Stimulated activated CD8-positive, alpha-beta memory T cell treated with anti-CD3 and anti-CD28 coated beads, Interleukin-12 subunit alpha, Interleukin-12 subunit beta, amount 100 ng/mL, for 1 hour (primary cell): ENCODE measurements at places on chromosomes 1 and 21.

- no peak for DNase-seq
Measured at GRCh38 chr1:42043182-42043581, 110.0 kb upstream of the GUCA2B start.

GRCh38 chr1:55320891-55321290, 105.7 kb upstream of the USP24 start:
- DNase-seq = no peak

GRCh38 chr1:5881526-5882222, 110.6 kb downstream of the NPHP4 start:
- no peak for DNase-seq

DNA sequence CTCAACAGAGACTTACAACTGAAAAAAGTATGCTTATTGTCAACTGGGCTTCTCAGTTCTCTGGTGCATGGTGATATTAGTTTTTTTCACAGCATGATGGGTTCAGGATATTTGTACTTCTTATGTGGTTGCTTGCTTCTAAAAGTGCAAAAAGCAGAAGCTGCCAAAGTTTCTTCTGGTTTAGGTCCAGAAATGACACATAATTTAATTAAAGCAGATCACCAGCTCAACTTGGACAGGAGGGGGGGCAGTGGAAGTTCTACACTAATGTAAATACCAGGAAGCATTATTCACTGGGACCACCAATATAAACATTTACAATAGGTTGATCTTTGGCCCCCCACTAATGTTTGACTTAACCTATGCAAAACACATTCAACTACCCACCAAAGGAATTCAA, 354.8 kb upstream of the BRINP3 start:
- DNase-seq = no peak

DNA sequence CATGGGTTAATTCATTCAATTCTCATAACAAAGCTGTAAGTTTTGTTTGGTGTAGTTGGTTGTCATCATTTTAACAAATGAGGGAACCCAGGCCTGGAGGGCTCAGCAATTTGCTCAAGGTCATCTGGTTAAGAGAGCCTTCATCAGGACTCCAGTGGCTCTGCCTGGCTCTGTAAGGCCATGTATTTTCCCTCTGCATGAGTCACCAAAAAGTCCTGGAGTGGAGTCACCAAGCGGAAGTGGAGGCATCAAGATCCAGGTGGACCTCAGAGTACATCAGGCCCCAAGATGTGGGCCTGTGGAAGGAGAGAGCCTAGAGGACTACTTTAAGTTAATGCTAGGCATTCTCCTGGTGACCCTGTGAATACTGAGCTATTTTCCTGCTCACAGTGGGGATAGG, 30.0 kb upstream of the RBM15 start:
- DNase-seq = no peak

DNA sequence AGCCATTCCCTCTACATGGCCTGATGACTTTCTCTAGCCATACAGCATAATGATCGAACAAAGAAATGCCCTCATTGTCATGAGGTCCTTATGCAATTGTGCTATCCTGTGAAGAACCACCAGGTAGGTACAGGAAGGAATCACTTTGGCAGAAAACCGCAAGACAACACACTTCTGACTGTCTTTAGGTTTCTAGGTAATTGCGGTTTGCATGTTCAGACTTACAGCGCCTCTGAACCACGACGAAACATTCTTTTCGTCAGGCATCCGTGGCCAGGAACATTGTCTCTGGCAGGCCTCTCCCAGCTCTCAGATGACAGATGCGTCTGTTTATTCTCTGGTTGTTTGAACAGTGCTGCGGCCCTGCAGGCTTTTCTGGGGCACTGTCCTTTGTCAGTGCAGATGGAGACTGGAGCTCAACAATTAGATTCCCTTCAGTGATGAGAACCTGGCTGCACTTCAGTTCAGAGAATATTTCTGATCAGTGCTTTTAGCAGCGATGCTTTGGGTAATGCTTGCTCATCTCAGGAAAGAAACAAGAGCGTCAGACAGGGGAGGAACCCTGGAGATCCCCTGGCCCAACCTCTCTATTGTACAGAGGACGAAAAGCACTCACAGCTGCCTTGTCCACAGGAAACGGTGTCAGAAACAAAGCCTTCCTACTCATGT, 63.4 kb downstream of the B3GALT5 start:
- no peak for DNase-seq

GRCh38 chr1:8161546-8162105, 135.5 kb upstream of the ERRFI1 start:
- DNase-seq = no peak

GRCh38 chr21:21183092-21183491, 184.9 kb downstream of the NCAM2 start:
- no peak for DNase-seq

GRCh38 chr1:157937744-157938143, 55.7 kb upstream of the KIRREL1 start:
- no peak for DNase-seq

GRCh38 chr1:7862211-7863060, 9.6 kb upstream of the UTS2 start:
- DNase-seq = no peak

GRCh38 chr1:31434101-31434871, 21.3 kb downstream of the SERINC2 start:
- DNase-seq = no peak

DNA sequence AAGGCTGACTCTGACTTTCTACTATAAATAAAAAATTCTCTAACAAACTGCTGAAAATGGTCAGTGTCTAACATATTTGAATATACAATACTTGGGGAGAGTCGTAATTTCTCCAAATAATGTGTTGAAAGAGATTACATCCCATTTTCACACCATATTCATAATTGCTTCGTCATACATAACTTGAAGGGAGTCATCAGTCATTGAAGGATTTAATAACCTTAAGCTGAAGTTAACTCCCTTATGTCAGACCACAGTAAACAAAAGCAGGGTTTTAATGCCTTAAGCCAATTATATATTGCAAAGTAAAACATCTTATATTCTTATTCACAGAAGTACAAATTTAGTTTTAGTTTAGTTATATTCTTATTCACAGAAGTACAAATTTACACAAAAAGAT, 129.9 kb downstream of the RERE start:
- DNase-seq = no peak

GRCh38 chr1:159180516-159180915, 9.1 kb downstream of the CADM3 start:
- no peak for DNase-seq

DNA sequence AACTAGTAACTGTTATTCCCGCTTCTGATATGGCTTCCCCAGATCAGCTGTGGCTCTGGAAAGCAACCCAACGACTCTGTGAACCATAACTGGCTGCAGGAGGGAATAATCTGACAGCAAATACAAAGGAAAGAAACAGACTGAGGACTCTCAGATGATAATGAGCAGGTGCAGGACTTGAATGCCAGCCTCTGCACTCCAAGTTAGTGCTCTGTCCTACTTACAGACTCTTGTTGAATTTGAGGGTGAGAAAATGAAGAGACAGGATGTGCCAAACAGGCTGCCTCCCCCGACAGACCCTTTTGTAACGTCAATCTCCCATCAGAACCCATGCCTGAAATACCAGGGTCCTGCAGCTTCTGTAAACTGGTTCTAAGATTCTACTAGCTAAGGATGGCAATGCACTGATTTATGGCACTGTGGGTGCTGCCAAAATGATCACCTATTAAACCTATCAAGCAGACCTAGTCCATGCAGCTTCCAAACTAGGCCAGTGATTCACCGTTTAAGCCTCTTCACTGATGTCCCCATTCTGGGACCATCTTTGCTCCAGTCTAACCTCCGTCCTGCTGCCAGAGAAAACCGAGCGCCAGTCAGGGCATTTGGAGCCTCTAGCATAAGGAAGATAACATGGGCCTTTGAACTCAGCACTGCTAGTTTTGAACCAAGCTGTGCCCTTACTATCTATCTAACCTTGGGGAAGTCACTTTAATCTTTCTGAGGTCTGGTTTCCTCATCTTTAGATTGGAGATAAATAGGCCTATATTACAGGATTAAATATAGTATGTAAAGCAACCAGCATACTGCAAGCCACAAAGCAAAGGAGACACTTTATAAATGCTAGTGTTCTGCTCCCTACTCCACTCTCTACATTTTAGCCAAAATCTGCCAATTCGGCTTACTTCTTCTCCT, 4.8 kb downstream of the MKNK1 start:
- DNase-seq = no peak

GRCh38 chr1:22139066-22139594, 3.8 kb downstream of the WNT4 start:
- DNase-seq = no peak

DNA sequence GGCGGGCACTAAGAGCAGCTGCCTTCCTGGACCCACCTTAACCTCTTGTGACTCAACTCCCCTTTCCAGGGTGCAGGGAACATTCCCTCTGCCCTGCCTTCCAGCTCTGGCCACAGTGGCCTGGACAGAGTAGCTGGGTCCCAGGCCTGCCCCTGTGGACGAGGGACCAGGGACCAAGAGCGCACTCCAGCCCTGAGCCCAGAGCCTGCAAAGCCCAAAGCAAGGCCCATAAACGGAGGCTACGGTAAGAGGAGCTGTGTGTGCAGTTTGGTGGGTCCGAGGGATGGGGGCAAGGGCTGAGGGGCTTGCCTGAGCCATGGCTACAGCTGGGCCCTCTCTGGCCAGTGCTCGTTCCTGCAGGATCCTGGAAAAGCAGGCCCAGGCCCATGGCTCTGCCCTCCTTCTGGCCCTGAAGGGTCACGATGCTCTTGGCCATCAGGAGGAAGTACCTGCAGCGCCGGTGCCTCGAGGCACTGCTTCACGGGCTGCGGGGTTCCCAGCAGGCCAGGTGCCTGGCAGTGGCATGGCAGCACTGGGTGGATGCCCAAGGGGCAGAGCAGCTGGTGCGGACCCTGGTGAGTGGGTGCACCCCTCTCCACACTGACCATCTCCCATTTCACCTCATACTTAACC, 17.8 kb downstream of the MTHFR start:
- DNase-seq = no peak

DNA sequence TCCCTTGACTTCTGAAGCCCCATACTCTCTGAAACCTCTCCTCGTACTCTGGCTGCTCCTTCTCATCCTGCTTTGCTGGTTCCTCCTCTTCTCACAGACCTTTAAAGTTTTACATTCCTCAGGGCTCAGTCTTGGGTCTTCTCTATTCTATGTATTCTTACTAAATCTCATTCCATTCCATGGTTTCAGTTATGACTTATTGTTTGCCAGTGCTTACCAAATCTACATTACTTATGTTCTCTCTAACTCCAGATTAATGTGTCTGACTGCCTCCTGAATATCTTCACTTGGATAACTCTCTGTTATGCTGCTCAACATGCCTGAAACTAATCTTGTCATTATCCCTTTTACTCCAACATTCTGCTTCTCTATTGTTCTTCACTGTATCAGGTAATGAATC, 5.4 kb upstream of the SLC35D1 start:
- no peak for DNase-seq

GRCh38 chr1:43957407-43958040, 10.8 kb downstream of the IPO13 start:
- no peak for DNase-seq

- DNase-seq = no peak
Measured at GRCh38 chr1:74396933-74397332, 115.5 kb downstream of the LRRC53 start.

GRCh38 chr1:205585169-205585834, 46.5 kb downstream of the ELK4 start:
- no peak for DNase-seq

- no peak for DNase-seq
Measured at GRCh38 chr1:159068886-159069285, 7.7 kb downstream of the AIM2 start.

DNA sequence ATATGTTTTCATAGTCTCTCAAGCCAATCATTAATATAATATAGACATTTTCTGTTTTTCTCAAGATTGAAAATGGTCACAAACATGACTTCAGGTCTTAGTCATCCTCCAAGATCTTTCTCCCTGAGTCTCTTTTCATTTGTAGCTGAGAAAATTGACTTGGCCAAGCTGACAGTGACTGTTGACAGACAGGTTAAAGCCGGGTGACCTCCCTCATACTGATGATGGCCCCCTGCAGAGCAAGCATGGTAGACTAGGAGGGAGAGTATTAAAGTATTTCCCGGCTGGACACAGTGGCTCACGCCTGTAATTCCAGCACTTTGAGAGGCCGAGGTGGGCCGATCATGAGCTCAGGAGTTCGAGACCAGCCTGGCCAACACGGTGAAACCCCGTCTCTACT, 6.8 kb upstream of the KIAA1614 start:
- no peak for DNase-seq

DNA sequence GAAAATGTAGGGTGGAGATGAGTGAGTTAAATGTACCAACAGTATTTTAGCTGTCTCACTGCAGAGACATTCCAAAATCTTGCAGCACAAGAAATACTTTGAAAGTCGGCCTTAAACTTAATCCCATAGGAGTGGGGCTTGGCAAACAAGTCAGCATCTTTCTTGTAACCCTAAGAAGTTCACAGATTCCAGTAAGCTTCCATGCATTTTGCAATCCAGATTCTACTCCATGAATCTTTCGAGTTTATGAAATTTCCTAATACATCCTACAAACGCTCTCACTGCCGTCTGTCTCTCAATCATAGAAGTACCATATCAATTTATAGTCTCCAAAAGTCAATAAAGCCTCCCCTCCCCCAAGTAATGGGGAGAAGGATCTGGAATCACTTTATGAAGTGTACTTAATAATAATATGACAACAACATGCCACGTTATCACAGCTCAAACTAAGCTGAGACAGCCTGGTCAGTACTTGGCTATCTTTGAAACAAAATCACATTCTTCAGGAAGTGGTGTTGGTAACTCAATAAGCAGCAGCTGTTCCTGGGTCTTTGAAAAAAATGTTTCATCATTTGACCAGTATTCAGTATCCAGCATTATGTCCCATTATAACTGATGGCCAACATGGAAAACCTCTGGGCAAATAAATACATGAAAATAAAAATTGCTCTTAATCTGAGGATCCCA, 317.4 kb upstream of the RUNX1 start:
- no peak for DNase-seq

DNA sequence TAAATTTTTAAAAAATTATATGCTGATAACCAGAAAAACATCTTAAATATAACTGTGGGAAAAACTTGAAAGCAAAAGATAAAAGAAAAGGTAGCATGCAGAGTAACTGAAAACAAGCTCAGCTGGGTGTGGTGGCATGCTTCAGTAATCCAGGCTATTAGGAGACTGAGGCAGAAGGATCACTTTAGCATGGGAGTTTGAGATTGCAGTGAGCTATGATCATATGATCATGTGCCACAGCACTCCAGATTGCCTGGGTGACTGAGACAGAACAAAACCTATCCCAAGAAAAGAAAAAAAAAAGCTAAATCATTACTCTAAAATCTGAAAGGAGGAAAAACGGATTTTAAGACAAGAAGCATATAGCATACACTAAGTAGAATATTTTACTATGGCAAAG, 1624.0 kb downstream of the AMY1C start:
- no peak for DNase-seq

DNA sequence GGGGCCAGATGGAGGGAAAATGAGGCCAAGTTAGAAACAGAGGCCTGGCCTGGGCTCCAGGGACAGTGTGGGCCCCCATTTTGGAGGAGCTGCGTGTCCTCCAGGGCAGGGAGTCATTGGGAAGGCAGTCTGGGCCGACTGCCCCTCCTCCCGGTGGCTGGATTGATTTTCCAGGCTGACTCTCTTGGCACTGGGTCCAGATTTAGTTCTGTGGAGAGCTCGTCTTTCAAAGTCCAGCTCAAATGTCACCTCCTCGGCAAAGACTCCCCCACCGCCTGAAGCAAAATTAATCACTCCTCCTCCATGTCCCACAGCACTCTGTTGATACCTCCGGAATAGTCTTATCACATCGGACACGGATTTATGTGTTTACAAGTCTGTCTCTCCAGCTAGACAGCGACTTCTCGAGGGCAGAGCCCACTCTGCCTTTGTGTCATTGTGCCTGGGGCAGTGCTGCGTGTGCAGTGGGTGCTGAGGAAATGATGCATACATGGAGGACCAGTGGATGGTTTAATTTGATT, 175.1 kb downstream of the CAMTA1 start:
- DNase-seq = no peak
